Stimulated activated CD4-positive, alpha-beta T cell treated with anti-CD3 and anti-CD28 coated beads, Interleukin-1b, Interleukin-23, amount 100 ng/mL, for 48 hours (primary cell): ENCODE measurements at places on chromosomes 11 and 22.

DNA sequence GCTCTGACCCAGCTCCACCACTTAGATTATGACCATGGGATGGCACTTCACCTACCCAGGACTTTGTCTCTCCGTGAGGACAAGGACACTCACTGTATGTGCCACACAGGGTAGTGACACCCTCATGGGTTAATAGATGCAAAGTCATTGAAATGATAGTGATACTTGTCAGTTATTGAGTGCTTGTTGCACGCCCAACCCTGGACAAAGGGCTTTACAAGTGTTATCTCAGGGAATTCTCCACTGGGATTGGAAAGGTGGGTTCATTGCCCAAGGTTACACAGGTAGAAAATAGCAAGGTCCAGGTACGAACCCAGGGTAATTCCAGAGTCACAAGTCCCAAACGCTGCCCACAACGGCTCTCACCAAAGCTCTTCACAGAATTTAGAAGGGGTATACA lies 158.2 kb downstream of the TRIM29 start:
- DNase-seq, result no peak

DNA sequence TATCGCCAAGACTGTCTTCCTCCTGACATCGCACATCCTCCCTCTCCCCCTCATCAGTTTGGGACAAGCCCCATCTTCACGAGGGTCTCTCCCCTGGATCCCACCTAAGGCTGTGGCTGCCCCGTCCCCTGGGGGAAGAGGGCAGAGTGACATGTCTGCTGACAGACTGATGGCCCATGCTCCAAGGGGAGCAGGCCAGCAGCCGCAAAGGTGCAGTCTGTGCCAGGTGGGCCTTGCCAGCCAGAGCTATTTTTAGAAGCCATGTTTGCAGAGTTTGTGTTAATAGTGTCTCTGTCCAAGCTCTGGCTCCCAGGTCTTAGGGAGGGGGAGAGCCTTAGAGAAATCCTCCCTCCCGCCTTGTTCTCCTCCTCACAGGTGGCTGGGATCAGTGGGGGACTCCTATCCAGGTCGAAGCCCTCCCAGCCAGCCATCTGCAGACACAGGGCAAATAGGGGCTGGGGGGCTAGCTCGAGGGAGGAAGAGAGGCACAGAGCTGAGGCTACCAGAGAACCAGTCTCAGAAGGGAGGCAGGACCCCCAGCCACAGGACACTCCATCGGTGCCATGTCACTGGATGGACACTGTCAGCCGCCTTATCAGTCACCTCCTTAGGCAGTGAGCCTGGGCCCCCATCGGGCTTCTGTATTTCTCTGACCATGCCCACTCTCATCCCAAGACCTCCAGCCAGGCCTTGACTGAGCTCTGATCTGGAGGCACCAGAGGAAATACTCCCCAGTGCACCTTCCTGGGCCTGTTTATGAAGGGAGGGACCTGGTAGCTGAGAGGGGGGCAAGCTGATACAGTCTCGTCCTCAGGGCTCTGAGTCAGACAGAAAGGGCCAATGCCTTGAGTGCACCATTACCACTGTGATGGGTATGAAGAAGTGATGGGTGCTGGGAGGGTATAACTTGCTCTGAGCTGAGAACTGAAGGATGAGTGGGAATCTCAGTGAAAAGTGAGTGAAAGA lies 49.3 kb downstream of the CHRDL2 start:
- DNase-seq, result no peak

DNA sequence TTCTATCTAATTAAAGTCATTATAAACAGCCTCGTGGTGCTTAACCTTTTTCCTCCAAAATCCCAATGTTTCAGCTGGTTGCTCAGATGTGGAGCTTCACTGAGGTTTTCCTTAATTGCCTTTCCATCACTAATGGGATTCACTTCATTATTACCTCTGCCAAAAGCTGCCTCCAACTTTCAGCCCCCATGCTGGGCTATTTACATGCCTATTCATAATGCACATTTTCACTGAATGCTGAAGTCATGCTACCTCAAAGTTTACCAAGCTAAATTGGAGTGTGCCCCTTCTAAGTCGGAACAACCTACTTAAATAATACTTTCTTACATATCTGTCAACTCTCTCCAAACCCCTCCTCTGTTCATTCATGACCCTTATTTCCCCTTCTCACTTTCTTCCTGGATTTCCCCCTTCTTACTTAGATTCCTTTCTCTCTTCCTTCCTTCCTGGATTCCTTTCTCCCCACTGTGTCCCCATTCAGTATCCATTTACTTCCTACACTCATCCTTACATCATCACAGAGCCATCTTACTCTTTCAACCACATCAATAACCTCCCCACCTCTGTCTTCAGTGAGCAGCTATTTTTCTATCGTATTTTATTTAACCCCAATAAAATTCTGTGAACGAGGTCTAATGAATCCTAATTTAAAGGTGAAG lies 887.3 kb upstream of the TENM4 start:
- DNase-seq, result no peak

DNA sequence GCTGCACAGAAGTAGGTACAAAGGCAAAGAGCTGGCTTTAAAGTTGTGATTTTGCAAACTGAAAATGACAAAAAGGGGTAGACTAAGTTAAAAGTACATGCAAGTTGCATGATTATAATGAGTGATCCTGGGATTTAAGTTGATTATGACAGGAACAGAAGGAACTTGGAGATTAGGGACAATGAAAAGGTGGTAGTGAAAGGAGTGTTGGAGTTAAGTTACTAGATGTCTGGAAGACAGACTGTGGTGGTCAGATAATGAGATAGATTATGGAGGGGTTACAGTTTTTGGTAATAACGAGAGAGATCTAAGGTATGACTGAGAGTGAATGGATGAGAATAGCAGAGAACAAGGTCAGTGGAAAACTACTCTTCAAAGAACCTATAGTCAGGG lies 7.7 kb upstream of the TMEM9B start:
- DNase-seq, result no peak

DNA sequence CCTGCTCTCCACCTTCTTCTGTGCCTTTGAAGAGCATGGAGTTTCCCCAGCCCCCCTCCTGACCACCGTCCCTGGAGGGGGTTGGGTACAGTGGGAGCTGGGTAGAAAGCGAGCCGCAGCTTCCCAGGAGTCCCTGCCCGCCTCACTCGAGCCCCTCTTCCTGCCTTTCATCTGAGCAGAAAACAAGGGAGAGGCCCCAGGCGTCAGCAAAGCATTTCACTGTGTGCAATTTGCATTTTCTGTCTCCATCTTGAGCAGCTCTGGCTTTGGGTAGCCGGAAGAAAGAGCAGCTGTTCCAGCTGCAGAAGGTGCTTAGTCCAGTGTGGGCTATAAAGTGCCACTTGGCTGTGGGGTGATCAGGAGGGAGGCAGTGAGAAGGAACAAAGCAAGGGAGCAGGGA lies 229.7 kb downstream of the CEP164 start:
- DNase-seq, result no peak

DNA sequence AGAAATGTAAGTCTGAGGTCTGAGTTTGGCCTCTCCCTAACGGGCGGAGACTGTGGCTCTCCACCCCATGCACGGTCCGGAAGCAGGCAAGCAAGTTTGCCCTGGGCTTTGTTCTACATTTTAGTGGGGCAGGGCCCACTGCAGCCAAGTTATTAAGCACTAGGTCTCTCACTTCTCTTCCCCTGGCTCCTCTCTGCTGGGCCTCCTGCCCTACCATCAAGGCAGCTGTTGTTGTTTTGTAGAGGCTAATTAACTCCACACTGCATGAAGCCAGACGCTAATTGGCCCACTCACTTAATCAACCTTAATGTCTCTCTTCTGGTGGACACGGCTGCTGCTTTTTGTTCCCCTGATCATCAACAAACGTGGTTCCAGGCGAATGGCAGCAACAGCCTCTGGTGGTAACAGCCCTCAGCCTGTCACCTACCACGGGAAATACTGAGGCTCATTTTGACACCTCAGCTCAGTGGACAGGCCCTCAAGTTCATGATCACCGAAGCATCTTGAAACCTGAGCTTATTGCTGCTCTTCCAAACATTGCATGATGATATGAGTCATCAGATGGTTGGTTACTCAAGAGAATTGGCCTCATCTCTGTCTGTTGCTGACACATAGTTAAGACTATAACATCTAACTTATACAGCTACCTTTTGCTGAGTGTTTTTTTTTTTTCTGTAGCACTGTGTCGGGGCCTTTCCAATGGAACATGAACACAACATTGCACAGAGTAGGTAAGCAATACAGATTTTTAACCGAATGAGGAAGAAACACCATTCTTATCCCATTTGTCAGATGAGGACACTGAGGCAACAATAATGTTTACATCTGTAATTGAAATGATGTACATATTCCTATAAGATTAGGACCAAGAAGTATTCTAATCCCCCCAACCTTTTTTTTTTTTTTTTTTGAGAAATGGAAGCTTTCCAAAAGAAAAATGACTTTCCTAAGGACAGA lies 20.8 kb upstream of the LMO2 start:
- no peak for DNase-seq

DNA sequence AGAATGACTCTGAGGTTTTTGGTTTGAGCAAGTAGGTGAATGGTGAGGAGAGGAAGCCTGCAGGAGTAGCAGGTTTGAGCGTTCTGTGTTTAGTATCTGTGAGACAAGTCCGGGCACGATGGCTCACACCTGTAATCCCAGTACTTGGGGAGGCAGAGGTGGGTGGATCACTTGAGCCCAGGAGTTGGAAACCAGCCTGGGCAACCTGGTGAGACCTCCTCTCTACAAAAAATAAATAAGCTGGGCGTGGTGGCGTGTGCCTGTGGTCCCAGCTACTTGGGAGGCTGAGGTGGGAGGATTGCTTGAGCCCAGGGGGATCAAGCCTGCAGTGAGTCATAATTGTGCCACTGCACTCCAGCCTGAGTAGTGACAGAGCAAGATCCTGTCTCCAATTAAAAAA lies 9.7 kb upstream of the CENATAC start:
- no peak for DNase-seq

GRCh38 chr11:86278226-86278625 lies 23.8 kb upstream of the HIKESHI start:
- DNase-seq, result no peak

GRCh38 chr11:12235947-12236743 lies 125.8 kb downstream of the MICAL2 start:
- DNase-seq, result peak; percentile 71

DNA sequence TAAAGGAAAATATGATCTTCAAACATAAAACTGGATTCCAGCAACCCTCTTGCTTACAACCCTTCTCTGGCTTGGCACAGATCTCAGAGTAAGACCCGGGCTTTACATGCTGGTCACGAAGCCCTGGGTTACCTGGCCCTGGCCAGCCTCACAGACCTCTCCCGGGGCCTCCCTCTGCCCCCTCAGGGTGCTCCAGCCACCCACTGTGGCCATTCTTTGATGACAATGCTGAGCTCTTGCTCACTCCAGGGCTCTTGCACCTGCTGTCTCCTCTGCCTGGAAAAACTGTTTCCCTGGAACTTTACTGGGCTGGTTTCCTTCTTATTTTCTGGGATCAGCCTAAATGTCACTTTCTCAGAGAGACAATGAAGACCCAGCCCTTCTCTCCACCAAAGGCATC lies 43.9 kb downstream of the C11orf96 start:
- DNase-seq, result no peak

DNA sequence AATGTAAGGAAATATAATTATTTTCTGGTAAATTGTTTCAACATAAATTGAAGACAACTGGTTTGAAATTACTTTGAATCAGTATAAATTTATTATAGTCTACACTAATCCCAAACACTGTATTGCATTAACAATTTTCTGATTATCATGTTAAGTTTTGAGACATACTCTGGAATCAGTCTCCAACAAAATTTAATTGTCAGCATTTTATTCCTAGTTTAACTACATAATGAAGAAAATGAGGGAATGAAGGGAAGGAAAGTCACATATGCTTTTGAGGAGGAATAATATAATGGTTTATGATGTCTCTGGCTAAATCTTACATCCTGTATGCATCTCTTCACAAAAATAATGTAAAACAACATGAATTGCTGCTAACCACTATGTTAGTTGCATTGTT lies 14.2 kb downstream of the OR52E1 start:
- DNase-seq, result no peak

DNA sequence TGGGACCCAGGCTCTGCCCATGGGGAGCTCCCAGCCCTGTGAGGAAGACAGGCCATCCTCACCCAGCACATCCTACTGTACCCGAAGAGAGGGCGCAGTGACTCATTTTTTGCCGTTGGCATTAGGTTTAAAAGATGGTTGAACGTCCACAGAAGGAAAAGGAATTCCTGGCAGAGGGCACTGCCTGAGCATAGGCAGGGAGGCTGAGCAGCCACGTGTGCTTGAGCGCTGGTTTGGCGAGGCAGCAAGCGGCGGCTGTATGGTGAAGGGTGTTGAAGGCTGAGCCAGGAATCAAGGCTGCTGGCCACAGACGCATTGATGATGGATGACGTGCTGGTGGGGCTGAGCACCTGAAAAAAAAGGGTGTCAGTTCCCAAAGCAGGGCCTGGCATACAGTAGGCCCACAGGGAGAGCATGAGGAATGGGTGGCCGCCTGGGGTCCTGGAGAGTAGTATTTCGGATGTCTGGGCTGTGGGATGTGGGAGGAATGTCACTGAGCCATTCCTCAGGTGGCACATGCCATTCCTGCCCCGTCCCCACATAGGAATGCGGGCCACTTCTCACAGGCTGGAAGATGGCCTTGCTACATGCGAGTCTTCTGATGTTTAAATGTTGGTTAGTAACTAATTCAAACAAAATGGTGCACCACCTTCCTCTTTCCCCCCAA lies 112.5 kb downstream of the KIAA1671 start:
- DNase-seq, result no peak

- DNase-seq, result no peak
Measured at GRCh38 chr11:57251491-57252104, 14.5 kb upstream of the APLNR start.

GRCh38 chr11:19525714-19526113 lies 186.9 kb upstream of the NAV2 start:
- no peak for DNase-seq

DNA sequence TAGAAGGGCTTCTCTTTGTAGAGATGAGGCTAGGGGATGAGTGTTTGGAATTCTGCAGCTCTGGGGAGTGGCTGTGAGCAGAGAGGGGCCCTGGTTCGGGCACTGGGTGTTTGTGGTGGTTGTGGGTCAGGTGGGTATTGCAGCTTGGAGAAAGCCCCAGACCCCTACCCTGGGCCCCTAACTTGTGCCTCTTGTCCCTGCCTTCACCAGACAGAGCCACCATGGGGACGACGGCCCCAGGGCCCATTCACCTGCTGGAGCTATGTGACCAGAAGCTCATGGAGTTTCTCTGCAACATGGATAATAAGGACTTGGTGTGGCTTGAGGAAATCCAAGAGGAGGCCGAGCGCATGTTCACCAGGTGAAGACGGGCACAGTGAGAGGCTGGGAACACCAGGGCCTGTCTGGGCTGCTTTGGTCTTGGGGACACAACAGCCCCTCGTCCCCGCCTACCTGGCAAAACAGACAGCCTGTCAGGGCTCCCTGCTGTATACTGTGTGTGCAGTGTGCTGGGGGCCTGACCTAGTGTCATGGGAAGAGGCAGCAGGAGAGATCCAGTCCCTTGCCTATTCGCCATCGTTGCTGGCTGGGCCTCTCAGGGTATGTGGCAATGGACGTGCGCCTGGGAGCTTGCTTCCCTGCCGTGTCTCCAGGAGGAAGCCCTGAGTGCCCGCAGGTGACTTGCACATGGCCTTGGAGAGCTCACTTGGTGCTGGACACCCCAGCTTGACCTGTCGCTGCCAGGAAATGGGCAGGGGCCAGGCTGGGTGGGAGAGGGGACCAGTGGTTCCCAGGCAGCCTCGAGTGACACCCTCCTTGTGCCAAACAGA lies 4.3 kb downstream of the INCENP start:
- no peak for DNase-seq
